ENCODE measurements at places on chromosomes 2 and 18.

GRCh38 chr2:9970200-9971044, 18.9 kb downstream of the GRHL1 start:
- no peak for DNase-seq

DNA sequence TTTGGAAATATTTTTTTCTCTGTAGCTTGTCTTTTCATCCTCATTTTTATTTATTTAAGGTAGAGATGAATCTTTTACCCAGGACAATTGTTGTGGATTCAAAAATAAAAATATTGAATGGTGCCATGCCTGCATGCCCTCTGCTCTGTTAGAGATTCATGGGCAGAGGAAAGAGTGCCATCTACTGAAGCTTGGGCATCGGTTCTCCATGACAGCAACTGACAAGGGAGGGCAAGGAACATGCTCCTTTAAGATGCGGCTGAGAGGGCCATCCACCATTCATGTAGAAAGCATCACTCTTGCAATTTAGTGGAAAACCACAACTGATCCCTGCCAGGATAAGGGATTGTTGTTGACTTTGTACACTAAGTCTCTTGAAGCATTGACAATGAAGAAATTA, 79.9 kb downstream of the PARD3B start:
- DNase-seq, result no peak

DNA sequence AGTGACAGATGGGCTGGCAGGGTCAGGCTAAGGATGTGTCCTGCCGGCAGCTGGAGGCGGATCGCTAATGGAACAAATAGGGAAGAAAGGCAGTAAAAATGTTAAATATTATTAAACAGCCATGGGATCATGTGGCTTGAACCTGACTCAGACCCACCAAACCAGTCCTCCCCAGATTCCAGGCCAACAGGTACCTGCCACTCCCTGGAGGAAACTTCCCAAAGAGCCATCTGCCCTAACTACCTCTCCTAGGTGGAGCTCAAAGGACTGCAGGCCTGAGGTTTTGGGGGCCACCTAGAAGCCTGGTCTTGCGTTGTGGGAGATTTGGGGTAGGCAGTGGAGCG, 34.3 kb downstream of the CIB4 start:
- no peak for DNase-seq

DNA sequence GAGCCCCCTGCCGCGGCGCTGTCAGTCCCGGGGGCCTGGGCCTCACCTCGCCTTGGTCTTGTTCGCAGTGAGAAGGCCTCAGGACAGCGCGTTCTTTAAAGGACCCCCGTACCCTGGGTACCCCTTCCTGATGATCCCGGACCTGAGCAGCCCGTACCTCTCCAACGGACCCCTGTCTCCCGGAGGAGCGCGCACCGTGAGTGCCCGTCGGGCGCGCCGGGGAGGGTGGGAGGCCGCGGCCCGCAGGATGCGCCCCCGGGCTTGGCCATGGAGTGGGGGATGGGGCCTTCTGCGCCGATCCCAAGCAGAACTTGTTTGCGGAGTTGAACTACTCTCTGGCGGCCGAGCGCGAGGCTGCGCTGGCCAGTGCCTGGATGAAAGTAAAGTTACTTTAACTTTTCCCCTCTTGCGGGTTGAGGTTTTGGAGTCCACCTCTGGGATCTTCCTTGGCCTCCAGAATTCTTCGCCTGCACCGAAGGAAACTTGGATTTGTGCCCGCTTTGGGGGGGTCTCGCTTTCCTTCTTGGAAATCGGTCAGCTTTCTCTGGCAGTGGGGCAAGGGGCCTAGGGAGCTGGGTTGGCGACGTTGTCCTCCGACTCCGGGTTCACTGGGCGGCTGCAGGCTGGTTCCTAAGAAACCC, 1.2 kb downstream of the TCF7L1 start:
- no peak for DNase-seq

- DNase-seq, result no peak
These were observed 157.9 kb downstream of the DYSF start for GRCh38 chr2:71611247-71611646.

All from activated CD8-positive, alpha-beta memory T cell treated with anti-CD3 and anti-CD28 coated beads for 48 hours (primary cell).